Melanocyte of skin (primary cell): ENCODE measurements at places on chromosomes 5 and 9. TPM values are rescaled to one million over a fixed set of nuclear protein-coding genes. Genes with fewer than 3 reads are reported as not detected.

Gene ITGA1
- total RNA-seq: 7.3 and 38.9 TPM in 2 replicates

Gene SYK
- 4.2 and 8.0 TPM in 2 replicates for total RNA-seq

Gene ICE1
- total RNA-seq: 24.8 and 40.0 TPM in 2 replicates

Gene PLGRKT
- total RNA-seq: 22.0 and 33.3 TPM in 2 replicates

Gene CCDC192
- not detected in 2 replicates for total RNA-seq

Gene ELAVL2
- total RNA-seq: 0.15 TPM in 1 of 2 replicates, not detected in the other

Gene SCGB3A2
- total RNA-seq: not detected in 2 replicates

Gene POLR1E
- 30.3 and 33.0 TPM in 2 replicates for total RNA-seq

Gene SERF1A
- 6.2 and 12.0 TPM in 2 replicates for total RNA-seq

Gene NFIL3
- 11.7 and 14.3 TPM in 2 replicates for total RNA-seq

Gene SLC25A2
- total RNA-seq: under 0.01 TPM in 1 of 2 replicates, not detected in the other

Gene SET
- 220 and 502 TPM in 2 replicates for total RNA-seq

Gene CATSPER3
- total RNA-seq: 0.15 TPM in 1 of 2 replicates, not detected in the other

Gene NDOR1
- total RNA-seq: 10.5 and 12.4 TPM in 2 replicates

Gene LCN2
- not detected in 2 replicates for total RNA-seq

Gene GALNT12
- 3.7 and 4.0 TPM in 2 replicates for total RNA-seq

Gene SLC34A1
- 0.69 TPM in 1 of 2 replicates, not detected in the other for total RNA-seq
